T1000 (cell line): ENCODE measurements at places on chromosomes 2 and 18.

DNA sequence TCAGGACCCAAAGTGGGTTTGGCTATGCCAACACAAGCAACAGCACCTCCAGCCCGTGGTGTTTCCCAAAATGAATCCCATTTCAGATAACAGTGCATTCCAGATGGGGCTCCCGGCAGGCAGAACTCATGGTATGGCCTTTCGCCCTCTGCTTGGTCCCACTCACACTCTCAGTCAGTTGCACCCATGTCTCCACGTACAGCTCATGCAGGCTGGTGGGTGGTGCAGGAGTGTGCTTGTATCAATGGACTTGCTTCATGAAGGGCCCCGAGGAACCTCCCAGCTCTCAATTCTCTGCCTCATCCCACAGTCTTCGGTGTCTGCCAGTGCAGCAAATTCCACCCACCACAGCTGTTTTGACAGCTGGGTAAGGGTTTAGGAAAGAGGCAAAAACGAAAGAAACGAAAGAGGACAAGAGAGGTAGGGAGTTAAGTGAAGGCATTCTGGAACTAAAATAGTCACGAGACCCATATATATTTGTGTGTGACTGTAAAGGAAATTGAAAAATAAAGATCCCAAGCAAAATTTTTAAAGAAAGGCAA is 278.1 kb downstream of the DCDC2C start:
- DNase-seq: no peak

DNA sequence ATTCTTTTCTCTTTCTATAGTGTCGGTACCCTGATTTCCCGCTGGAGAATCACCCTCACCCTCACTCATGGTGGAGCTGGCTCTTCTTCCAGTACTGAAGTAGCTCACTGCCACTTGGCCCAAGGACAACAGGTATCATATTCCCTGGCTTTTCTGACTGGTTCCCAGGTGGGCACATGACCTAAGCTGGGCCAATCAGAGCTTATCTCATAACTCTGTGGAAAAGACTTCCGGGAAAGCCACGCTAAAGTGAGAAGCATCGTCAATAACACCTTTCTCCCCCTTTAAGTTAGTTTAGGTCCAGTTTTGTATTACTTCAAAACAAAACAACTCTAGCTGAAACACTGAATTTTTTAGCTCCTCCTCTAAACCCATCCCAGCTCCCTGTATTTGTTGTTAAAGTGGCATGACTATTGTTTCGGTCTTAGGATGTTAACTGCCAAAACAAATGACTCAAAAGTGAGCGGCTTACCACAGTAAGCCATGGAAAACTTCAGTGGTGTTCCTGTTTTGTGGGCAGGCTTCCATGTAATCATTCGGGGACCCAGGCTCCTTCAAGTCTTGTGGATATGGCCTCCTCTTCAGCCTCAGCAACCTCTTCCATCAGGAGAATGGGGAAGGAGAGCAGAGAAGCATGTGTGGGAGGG is 137.4 kb upstream of the DLX2 start:
- DNase-seq: no peak

- no peak for DNase-seq
Measured at GRCh38 chr2:28400921-28401320, 8.3 kb downstream of the FOSL2 start.

- DNase-seq: no peak
Measured at GRCh38 chr2:48482313-48482712, 47.6 kb upstream of the STON1 start.

DNA sequence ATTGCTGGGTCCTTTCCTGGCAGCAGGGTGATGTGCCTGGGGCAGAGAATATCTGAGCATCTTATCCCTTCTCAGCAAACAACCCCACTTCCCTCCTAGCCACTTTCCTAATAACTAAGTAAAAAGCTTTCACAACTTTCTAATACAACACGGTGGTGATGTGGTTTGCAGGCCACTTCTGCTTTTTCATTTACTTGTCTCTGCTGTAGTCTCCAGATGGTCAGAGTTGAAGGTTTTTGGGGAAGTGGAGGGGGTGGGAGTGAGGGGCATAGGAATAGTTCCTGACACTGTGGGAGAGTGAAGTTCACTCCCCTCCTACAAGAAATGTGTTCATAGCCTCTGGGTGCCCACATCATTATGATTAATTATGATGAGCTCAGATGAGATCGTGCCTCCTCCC is 11.6 kb downstream of the OXER1 start:
- no peak for DNase-seq

GRCh38 chr2:25504266-25504665 is 162.5 kb upstream of the DNMT3A start:
- no peak for DNase-seq

GRCh38 chr2:100008956-100009355 is 133.4 kb downstream of the AFF3 start:
- no peak for DNase-seq

DNA sequence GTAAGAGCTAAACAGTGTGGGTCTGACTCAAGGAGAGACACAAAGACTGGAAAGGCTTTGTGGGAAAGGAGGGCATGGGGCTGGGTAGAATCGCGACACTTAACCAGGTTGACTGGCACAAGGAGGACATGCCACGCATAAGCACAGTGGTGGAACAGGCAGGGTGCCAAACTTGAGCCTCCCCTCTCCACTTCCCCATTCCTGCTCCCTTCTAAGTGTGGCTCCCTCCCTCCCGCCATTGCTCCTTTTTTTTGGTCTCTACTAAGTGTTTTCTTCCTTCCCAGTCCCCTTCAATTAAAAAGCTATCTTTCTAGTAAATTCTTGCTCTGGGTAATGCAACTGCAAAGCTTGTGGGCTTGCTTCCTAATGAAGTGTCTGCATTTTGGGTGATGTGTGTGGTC is 40.3 kb upstream of the ZFP36L2 start:
- no peak for DNase-seq

GRCh38 chr18:71431171-71431570 is 1113.0 kb downstream of the CBLN2 start:
- no peak for DNase-seq

- no peak for DNase-seq
Measured at GRCh38 chr2:172339371-172340010, 87.9 kb upstream of the ITGA6 start.

- DNase-seq: no peak
Measured at GRCh38 chr2:214492152-214492551, 81.3 kb downstream of the VWC2L start.

- no peak for DNase-seq
Measured at GRCh38 chr2:182404092-182404491, 22.7 kb downstream of the PDE1A start.

DNA sequence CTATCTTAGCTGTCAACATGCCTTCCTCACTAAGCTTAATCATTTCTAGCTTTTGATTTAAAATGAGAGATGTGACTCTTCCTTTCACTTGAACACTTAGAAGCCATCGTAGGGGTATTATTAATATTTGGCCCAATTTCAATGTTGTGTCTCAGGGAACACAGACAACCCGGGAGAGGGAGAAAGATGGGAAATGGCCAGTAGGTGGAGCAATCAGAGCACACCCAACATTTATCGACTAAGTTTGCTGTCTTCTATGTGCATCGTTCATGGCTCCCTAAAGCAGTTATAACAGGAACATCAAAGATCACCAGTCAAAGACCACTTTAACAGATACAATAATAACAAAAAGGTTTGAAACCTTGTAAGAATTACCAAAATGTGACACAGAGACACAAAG is 110.2 kb downstream of the OLA1 start:
- no peak for DNase-seq
